Activated CD4-positive, CD25-positive, alpha-beta regulatory T cell treated with anti-CD3 and anti-CD28 coated beads, Interleukin-2, amount 50 U/mL, for 72 hours (primary cell): ENCODE measurements at places on chromosomes 12 and 14.

DNA sequence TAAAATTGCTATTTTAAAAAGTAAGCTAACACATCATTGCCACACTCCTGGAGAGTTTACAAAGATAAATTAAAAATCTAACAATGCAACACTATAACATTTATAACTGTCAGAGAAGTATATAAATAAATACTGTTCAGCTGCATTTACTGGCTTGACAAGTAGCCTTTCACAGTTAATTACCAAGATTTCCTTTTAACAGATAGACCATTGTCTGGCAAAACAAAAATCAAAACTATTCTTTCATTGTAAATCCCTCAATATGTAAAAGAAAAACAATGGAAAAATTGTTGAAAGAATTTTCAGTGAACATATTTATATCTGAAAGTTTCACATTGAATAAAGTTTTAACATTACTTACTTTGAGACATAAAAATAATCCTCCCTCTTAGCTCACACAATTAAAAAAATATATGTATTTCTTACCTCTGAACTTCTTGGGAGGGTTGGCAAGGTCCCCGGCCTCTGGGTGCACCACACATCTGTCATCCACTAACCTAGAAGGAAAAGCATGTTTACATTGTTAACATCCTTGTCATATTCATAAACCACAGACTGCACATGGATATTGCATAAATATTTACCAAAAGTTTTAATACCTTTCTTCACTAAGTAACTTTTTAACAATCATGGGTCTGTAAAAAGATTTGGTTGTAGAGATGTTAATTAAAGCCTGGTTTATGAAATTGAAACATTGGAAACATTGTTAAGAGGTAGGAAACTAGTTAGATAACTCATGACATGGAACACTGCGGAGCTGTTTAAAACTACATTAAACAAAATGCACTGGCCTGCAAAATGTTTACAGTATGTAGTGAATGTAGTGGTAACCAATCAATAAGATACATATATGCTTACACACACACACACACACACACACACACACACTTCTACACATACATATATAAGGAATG is 43.0 kb downstream of the ITPR2 start:
- DNase-seq: no peak

DNA sequence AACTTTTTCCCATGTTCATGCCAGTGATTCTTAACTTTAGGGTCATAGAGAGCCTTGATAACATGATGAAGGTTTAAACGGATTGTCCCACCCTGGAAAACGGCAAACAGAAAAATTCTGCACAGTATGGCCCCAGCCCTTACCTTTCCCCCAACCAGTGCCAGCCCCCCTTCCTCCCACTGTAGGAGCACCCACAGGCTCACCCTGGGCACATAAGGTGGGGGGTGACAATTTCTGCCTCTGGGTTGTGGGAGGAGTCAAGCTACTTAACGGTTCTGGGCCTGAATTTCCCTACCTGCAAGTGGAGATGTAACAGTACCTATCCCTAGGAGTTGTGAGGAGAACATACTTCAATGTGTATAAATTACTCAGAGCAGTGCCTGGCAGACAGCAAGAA is 18.0 kb downstream of the XRCC3 start:
- DNase-seq: no peak

- DNase-seq: no peak
These were observed 125.9 kb upstream of the ATF1 start for GRCh38 chr12:50637870-50638481.

DNA sequence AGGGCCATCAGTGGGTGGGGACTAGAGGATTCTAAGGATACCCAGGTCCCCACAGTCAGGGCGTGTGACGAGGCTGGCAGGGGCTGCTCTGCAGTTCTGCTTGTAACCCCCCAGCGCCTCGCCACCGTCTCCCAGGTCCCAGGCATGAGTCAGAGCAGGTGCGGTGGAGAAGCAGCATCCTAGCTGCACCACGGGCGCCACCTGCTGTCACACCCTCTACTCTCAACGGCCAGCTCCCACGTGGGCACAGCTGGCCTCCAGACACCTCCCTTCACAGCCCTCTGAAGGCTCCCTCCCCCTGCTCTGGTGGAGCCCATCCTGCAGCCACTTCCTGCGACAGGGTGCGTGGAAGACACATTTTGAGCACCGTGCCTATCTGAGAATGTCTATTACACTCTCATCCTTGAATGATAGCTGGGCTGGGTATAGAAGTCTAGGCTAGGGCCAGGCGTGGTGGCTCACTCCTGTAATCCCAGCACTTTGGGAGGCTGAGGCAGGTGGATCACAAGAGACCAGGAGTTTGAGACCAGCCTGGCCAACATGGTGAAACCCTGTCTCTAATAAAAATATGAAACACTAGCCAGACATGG is 6.9 kb upstream of the NUDT14 start:
- no peak for DNase-seq

GRCh38 chr14:99430491-99430890 is 50.2 kb downstream of the SETD3 start:
- DNase-seq: no peak

GRCh38 chr14:92644171-92644969 is 104.1 kb downstream of the LGMN start:
- DNase-seq: no peak

GRCh38 chr14:34824256-34824655 is 50.9 kb downstream of the BAZ1A start:
- DNase-seq: no peak
